Activated B cell treated with CpG ODN at 0.5 μM for 24 hours (primary cell): ENCODE measurements at places on chromosomes 5 and 9. TPM values are rescaled to one million over a fixed set of nuclear protein-coding genes. Genes with fewer than 3 reads are reported as not detected.

N4BP3 gene
- total RNA-seq = 17.4 and 18.1 TPM in 2 replicates

SV2C gene
- total RNA-seq = not detected in 2 replicates

- no peak overlapping the region for H3K27ac ChIP-seq
- peaks cover 2% of the 10 kb centered on the region for H3K27me3 ChIP-seq
- H3K36me3 ChIP-seq = no peaks in the 10 kb centered on the region
- no peak overlapping the region for H3K4me3 ChIP-seq
- H3K4me1 ChIP-seq = peaks cover 8% of the 10 kb centered on the region
These were observed 20.3 kb upstream of the ANKRD33B start for GRCh38 chr5:10543585-10544040.

GRCh38 chr5:41148448-41148847 is 64.9 kb downstream of the C6 start:
- H3K36me3 ChIP-seq = no peaks in the 10 kb centered on the region
- no peak overlapping the region for H3K27ac ChIP-seq
- H3K27me3 ChIP-seq = no peaks in the 10 kb centered on the region
- no peak overlapping the region for H3K4me3 ChIP-seq
- H3K4me1 ChIP-seq = no peaks in the 10 kb centered on the region
- DNase-seq = no peak

- H3K36me3 ChIP-seq = no peaks in the 10 kb centered on the region
- H3K27ac ChIP-seq = no peak overlapping the region
- peaks cover 3% of the 10 kb centered on the region for H3K4me1 ChIP-seq
- peaks cover 5% of the 10 kb centered on the region for H3K27me3 ChIP-seq
- DNase-seq = no peak
These were observed 385.6 kb downstream of the MLLT3 start for GRCh38 chr9:20236676-20237075.

GRCh38 chr9:134051319-134051718 is 16.5 kb downstream of the BRD3 start:
- peaks cover 59% of the 10 kb centered on the region for H3K36me3 ChIP-seq
- no peak overlapping the region for H3K4me3 ChIP-seq
- H3K27ac ChIP-seq = no peak overlapping the region
- DNase-seq = no peak
- H3K27me3 ChIP-seq = no peaks in the 10 kb centered on the region

GRCh38 chr5:173329491-173330337 is 1.5 kb upstream of the STC2 start:
- no peak for DNase-seq
- H3K4me3 ChIP-seq = no peak overlapping the region
- peaks cover 61% of the 10 kb centered on the region for H3K27me3 ChIP-seq
- H3K27ac ChIP-seq = no peak overlapping the region

- H3K4me3 ChIP-seq = no peak overlapping the region
- no peaks in the 10 kb centered on the region for H3K27me3 ChIP-seq
- H3K36me3 ChIP-seq = no peaks in the 10 kb centered on the region
These were observed 148.4 kb downstream of the NFIB start for GRCh38 chr9:14165376-14166035.

SLC6A3 gene
- 1.4 and 2.0 TPM in 2 replicates for total RNA-seq

DNA sequence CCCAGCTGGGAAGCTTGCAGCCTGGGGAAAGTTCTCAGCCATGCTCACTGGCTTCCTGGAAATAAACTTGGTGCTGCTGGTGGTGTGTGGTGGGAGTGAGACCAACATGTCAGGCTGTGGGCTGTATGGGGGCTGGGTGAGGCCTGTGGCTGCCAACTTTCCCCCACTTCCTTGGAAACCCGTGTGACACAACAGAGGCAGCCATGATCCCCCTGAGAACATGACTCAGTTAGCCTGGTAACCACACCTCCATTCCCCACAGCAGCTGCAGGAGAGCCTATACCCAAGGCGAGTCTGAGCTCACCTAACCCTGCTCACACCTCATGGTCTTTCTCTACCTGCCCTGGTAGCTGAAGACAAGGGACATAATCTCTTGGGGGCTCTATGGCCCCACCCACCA is 72.7 kb upstream of the RGMB start:
- no peak for DNase-seq
- H3K36me3 ChIP-seq = no peaks in the 10 kb centered on the region
- H3K4me1 ChIP-seq = no peaks in the 10 kb centered on the region
- H3K27ac ChIP-seq = no peak overlapping the region
- peaks cover 2% of the 10 kb centered on the region for H3K27me3 ChIP-seq

- no peak overlapping the region for H3K4me3 ChIP-seq
- H3K4me1 ChIP-seq = peaks cover 37% of the 10 kb centered on the region
- peaks cover 65% of the 10 kb centered on the region for H3K36me3 ChIP-seq
- no peaks in the 10 kb centered on the region for H3K27me3 ChIP-seq
- H3K27ac ChIP-seq = peak overlapping the region; percentile 91
- DNase-seq = no peak
These were observed 105.1 kb downstream of the EHMT1 start for GRCh38 chr9:137723783-137724445.

DNA sequence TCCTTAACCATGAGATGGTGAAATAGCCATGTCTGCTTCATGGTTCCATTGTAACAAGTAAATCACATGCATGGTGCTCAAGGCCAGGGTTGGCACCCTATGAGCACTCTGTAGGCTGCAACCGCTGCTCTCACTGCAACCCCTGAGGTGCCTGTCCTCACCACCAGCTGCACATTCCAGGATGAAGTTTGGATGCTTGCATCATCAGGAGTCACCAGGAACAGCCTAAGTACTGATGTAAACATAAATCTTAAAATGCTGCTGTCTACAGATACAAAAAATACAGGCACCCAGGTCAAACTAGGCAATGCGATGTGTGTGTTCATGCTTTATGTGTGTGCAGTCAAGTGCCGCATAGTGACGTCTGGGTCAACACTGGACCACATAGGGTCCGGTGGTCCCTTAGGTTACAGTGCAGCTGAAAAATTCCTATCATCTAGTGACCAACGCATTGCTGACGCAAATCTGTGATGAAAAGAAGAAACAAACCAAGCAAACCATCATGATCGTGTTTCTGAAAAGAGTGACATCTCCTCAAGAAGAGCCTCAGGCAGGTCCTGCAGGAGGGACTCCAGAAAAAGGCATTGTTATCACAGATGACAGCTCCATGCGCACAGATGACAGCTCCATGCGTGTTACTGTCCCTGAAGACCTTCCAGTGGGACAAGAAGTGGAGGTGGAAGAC is 234.8 kb downstream of the AUH start:
- no peaks in the 10 kb centered on the region for H3K4me1 ChIP-seq
- DNase-seq = no peak
- peaks cover 3% of the 10 kb centered on the region for H3K27me3 ChIP-seq
- H3K4me3 ChIP-seq = no peak overlapping the region
